ENCODE measurements at places on chromosomes 7 and 10.

DNA sequence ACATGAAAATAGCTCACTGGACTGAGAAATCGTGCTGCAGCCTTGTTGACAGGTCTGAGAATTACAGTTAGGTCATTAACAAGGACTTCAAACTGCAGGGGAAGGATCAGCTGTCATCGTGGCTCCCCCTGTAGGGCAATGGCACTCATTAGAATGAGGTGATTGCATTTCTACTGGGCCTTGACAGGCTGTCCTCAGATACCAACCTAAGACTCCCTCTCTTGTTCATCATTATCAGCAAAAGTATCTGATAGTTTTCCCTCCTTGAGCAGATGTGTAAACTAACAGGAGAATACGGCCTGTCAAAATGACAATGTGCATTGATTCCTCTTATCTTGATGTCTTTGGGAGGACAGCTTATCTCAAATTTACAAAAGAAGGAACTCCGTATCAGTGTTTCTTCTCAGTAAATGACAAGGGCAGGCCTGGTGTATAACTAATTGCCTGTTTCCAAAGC lies 648.5 kb upstream of the LRRN3 start:
- DNase-seq: no peak

GRCh38 chr10:50544857-50545429 lies 78.8 kb downstream of the SGMS1 start:
- DNase-seq: no peak

DNA sequence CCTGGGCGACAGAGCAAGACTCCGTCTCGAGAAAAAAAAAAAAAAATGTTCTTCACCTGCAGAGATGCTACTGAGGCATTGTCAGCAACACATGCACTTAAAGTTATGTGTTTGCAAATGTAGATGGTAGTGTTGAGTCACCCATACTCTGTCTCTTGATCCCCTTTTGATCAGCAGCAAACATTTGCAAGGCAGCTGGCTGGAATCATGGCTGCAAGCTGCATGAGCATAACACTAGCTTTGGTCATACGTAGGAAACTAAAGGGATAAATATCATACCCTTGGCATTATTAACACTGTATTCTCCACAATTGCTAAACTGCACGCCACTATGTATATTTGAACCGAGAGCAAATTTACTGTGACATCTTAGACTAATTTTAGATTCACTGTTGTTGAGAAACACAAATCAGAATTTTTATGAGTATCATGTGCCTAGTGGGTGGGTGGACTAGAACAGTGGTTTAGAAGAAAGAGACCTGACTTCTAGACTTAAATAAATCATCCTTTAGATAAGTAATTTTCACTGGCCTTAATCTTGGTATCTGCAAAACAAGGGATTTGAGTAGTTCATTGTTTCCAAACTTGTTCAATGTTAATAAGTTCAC lies 229.3 kb upstream of the MEOX2 start:
- no peak for DNase-seq

DNA sequence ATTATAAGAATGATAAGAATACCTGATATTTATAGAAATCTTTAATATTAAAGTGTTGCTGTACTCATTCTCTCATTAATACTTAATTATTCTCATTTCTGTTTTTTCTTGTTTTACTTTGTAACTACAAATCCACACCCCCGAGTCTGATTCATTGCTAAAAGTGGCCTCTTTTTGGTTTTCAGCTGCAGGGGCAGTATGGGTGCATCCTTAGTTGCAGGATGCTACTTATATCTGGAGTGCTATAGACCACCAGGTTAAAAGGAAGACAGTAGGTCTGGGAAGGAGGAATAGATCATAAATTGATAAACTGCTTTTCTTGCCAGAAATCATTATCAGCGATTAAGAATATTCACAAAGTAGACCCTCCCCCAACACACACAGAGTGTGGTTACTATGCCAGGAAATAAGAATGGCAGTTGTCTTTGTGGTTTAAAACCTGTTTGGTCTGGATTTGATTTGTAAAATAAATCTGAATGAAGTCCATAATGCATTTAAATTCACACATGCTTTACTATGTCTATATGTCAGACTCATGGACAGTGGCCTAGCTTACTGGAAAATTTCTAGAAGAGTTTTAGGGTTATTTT lies 96.5 kb downstream of the NRF1 start:
- DNase-seq: peak; percentile 6

DNA sequence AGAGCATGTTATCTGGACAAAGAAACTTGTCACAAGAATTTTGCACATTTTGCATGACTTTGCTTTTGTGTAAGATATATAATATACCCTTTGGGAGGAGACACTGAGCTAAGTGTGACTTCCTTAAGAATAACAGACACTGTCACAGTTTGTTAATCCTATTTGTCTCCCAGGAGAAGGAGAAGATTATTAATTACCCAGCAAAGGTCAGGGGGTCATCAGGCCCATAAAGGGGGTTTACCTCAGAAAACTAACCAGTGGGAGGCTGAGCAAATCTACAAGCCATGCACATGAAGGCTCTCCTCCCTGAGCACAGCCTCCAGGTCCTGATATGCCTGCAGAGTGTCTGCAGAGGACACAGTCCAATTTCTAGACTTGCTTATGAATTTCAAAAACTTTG lies 10.1 kb upstream of the MET start:
- no peak for DNase-seq

DNA sequence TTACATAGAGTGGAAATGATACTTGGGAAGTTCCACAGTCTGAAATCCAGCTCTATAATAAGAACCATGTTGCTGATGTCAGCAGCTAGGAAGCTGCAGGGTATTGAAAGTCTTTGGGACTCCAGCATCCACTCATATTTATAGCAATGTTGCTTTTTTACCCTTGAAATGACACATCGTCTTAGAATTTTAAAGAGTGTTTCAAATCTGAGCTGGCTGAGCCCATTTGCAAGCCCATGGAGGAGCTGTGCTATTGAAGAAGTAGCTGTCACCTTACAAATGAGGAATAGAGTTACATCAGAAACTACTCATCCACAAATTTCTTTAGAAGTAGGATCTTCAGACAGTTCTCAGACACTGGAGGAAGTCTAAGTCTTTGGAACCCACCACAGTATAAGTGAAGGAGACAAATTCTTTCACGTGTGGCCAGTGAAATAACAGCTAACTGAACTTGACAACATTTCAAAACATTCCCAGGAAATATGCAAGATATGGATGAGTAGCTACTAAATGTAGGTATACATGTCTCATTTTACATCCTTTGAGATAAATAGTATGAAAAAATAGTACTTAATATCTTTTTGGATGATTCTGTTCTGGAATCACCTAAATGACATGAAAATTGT lies 203.6 kb downstream of the ZNF365 start:
- no peak for DNase-seq

DNA sequence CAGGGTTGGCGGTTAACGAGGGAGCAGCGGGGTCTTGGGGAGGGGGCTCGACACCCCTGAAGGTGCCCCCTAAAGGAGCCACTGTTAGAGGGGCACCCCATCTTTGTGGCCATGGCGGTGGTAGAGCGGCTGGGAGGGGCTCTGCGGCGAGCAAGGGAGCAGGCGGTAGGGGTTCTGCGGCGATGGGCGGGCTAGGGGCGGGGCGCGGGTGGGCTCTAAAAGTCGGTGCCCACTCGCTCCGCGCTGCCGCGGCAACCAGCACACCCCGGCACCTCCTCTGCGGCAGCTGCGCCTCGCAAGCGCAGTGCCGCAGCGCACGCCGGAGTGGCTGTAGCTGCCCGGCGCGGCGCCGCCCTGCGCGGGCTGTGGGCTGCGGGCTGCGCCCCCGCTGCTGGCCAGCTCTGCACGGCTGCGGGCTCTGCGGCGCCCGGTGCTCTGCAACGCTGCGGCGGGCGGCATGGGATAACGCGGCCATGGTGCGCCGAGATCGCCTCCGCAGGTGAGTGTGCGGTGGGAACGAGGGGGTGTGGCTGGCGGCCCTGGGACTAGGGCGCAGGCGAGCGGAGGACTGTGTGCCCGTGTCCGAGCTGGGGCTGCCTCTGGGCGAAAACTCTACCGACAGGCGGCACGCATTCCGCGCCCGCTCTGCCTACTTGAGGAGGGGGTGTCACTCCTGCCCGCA lies at the start of gene MEST:
Gene MEST (plus strand): TSS at position 245 of the 682 bp plus-strand sequence. CDS start 229 bp downstream, at position 474.
- DNase-seq: peak; percentile 36

DNA sequence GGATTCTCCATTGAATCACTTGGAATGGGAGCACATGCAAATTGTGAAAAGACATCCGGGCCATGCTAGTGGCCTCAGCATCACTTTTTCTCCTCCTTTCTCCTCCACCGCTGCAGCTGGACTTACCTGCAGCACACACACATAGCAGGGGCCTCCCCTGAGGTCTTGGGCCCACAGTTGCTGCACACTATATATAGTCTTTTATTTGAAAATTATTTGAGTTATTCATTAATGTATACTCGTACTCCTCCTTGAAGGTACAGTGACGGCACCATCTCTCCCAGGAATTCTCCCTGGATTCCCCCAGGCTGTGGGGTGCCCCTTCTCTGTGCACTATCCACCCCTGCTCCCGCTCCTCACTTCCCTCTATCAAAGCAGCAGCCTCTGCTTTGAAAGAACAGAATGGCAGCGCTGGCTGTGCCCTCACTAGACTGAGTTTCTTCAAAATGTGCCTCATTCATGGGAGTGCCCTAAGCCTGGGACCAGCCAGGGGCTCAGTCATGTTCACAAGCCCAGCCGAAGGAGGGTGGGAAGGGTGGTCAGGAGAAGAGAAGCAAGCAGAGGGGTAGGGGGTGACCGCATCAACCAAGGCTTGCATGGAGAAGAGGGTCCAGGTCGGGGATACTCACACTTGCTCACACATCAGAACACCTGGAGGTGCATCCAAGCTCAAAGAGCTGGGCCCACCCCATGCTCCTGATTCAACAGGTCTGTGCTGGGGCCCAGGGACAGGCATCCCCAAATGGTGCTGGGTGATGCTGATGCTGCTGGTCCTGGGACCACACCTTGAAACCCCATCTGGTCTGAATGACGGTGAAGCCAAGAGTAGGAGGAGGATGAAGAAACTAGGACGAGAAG lies 156.2 kb upstream of the ZMIZ1 start:
- DNase-seq: no peak

DNA sequence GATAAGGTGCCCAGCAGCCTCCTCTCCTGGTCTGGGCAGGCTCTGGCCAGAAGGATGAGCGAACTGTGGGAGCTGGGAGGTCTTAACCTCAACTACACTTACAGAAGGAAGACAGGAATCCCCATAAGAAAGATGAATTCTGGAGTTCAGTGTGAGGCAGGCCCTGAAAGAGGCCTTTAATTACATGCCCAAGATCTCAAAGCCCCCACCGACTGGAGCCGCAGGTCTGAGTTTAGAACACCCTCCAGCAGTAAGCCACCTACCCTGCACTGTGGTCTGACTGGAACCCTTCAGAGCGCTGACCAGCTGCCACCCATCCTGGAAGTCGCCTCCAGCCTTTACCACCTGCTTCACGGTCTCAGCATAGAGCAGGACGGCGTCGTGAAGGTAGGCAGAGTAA lies 28.2 kb upstream of the ACSL5 start:
- no peak for DNase-seq

DNA sequence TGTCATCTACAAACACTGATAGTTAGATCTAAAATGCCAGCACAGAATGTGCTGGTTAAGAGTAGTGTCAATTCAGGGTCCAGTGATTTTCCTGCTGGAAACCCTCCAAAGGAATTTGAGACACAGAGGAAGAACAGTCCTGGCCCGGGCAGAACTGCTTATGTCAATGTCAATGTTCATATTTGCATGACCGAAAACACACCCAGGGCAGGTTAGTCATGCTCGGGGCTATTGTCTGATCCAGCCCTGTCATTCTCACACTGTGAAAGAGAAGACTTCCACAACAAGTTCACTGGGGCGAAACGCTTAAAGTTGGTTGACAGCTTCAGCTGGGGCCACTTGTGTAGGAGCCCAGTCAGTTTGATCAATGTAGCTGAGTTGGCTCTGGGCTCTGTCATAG lies 139.3 kb downstream of the C1GALT1 start:
- peak; percentile 9 for DNase-seq
